Small intestine (tissue), 16 donors: ENCODE measurements at places on chromosomes 6 and 20.
A peak's percentile ranks its signal among the peaks of the same experiment; 100 is the strongest.

DNA sequence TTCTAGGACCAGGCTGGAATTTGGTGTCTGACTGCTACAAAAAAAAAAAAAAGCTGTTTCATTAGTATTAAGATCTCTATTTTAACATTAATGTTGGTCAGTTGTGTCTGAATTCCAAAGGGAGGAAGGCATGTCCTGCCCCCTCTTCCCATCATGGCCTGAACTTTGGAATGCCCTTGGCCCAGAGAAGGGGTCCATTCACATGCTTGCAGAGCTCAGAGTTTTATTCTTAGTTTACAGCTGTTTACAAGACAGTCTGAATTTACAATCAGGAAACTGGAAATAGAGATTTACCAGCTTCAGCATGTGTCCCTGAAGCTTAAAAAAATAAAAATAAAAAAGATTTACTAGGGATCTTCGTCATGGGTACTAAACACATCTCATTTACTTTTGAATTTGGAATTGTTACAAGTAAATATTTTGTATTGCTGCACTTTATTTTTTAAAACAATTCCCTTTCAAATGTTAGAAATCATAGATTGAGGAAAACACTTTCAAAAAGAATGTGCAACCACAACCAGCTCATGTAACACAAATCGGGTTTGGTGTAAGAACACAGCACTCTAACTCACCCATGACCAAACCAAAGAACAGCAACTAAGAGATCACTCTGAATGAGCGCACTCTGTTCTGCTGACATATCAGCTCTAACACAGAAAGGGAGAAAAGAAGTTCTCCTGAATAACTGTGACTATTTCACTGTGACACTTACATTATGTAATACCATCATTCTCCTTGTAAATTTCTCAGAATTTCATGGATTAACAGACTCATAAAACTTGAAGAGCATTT lies 6.6 kb upstream of the SERPINB6 start:
- no peak overlapping the region for H3K27ac ChIP-seq
- peaks cover 11% of the 10 kb centered on the region for H3K4me1 ChIP-seq
- peak; percentile 62 for DNase-seq
- H3K4me3 ChIP-seq: no peak overlapping the region
- no peaks in the 10 kb centered on the region for H3K36me3 ChIP-seq
- H3K27me3 ChIP-seq: no peaks in the 10 kb centered on the region

GRCh38 chr6:12311106-12311505 lies 20.9 kb downstream of the EDN1 start:
- H3K4me1 ChIP-seq: no peaks in the 10 kb centered on the region
- no peaks in the 10 kb centered on the region for H3K36me3 ChIP-seq
- H3K27me3 ChIP-seq: no peaks in the 10 kb centered on the region
- DNase-seq: peak; percentile 46

DNA sequence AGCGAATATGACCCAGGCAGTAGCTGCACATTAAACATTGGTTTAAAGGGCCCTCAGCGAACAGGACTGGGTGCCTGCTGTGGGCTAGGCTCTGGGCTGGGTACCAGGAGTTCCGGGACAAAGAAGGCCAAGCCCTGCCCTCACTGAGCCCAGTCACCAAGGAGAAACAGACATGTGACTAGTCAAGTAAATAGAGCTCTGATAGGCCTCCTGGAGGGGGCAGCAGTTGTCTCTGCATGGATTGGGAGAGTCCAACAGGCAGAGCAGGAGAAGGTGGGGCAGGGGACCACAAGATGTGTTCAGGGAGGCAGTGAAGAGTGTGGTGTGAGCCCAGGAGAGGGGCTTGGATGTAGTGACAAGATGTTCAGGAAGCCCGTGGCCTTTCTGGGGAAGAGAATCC lies 3.1 kb downstream of the HM13 start:
- H3K36me3 ChIP-seq: no peaks in the 10 kb centered on the region
- no peak overlapping the region for H3K4me3 ChIP-seq
- DNase-seq: peak; percentile 57
- H3K4me1 ChIP-seq: peaks cover 20% of the 10 kb centered on the region

DNA sequence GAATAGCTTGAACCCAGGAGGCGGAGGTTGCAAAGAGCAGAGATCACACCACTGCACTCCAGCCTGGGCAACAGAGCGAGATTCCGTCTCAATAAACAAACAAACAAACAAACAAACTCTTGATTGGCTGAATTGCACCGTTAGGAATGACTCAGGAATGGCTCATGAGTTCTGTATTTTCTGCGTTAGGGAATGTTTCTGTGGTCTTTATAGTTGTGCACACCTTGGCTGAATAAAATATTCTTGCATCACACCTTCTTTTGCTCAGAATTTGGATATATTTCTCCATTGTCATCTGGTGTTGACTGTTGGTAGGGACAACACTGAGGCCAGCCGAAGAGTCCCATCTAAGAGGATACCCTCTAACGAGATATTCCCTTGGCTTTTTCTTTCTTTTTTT lies 19.6 kb upstream of the PI16 start:
- no peaks in the 10 kb centered on the region for H3K4me1 ChIP-seq
- H3K27ac ChIP-seq: no peak overlapping the region
- no peak overlapping the region for H3K4me3 ChIP-seq
- DNase-seq: no peak

GRCh38 chr6:23611776-23612381 lies 514.1 kb upstream of the NRSN1 start:
- no peak for DNase-seq
- H3K4me1 ChIP-seq: no peaks in the 10 kb centered on the region
- H3K27me3 ChIP-seq: no peaks in the 10 kb centered on the region
- no peaks in the 10 kb centered on the region for H3K36me3 ChIP-seq
- no peak overlapping the region for H3K27ac ChIP-seq
